Cerebellar nuclear complex (tissue), 1 donor: ENCODE measurements at places on chromosomes 1 and 21.

DNA sequence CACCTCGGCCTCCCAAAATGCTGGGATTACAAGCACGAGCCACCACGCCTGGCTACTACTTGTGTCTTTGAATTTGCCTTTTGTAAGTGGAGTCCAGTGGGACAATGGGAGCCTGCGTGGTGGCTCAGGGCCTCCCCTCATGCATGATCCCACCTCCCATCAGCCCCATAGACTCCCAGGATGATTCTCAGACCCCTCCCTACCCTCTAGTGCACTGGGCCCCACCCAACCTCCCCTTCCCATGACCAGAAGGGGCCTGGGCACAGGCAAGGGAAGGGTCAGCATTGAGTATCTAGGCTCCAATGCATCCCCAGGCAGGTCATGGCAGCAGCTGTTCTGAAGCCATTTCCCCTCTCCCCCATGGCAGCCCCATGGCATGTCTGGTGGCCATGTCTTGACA, 18.7 kb downstream of the NEK2 start:
- DNase-seq = no peak

DNA sequence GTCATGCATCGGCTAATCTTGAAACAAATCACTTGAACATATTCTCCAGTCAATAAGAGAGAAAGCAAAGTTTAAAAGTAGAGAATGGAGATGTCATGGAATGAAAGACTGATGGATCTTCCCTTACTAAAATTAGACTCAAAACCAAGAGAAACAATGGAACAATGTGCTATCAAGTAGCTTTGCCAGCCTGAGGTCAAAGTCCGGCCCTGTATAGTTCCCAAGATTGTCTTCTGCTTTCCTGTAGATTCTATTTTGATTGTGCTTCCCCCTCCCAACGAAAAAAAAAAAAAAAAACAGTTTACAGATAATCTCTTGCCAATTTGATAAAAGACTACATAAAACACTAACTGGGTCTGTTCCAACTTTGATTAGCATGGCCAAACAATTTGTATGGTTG, 40.8 kb upstream of the KIRREL1 start:
- DNase-seq = no peak

DNA sequence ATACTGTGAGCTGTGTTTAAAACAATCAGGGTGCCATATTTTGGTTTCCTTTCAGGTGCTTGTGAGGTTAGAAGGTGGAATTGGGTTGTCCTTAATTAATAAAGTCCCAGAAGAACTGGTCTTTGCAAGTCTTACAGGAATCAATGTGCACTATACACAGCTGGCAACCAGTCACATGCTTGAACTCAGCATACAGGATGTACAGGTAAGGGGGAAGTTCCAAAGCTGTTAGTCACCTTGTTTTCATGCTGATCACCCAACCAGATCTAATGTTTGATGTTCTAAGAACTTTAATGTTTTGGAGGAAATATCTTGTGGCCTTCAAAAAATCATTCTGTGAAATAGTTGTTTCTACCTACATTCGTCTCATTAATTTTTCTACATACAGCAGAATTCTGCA, 156.3 kb downstream of the VPS13D start:
- no peak for DNase-seq

DNA sequence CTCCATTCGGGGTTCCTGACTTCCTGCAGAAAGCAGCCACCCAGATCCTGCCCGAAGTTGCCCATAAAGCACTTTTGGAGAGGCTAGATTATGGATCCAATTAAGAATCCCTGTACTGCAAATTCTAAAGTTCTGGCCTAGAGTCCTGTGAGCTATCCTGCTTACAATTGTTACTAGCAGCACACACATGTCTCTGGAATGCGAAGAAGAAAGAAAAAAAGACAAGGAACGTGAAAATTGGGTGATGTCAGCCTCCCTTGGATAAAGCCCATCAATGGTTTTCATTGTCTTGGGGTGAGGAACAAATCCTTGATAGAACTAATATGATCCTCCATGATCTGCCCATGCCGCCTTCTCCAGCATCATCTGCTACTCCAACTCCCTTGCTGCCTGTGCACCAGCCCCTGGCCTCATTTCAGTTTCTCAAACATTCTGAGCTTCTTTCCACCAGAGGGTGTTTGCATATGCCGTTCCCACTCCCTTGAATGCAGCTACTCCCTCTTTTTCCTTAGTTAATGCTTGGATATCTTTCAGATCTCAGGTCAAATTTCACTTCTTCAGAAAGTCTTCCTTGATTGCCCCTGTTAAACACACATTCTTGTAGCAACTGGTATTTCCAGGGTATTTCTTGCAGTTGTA, 94.0 kb downstream of the ST6GALNAC5 start:
- no peak for DNase-seq

DNA sequence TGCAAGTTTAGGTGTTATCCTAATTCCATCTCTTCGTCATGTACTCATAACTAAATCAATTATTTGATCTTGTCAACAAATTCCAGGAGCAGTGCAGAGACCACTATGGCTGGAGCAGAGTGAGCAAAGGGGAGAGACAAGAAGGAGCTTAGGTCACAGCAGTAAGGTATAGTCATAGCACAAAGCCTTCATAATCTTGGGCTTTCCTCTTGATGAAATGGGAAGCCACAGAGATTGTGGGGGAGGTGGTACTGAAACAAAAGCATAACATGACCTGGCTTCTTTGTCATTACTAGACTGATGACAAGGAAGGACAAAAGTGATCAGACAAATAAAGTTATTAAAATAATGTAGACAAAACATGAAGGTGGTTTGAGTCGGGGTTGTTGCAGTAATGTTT, 60.1 kb upstream of the PTGS2 start:
- DNase-seq = no peak

- DNase-seq = no peak
These were observed 51.4 kb upstream of the S1PR1 start for GRCh38 chr1:101185421-101185820.
